ENCODE measurements at places on chromosomes 16 and 17.

DNA sequence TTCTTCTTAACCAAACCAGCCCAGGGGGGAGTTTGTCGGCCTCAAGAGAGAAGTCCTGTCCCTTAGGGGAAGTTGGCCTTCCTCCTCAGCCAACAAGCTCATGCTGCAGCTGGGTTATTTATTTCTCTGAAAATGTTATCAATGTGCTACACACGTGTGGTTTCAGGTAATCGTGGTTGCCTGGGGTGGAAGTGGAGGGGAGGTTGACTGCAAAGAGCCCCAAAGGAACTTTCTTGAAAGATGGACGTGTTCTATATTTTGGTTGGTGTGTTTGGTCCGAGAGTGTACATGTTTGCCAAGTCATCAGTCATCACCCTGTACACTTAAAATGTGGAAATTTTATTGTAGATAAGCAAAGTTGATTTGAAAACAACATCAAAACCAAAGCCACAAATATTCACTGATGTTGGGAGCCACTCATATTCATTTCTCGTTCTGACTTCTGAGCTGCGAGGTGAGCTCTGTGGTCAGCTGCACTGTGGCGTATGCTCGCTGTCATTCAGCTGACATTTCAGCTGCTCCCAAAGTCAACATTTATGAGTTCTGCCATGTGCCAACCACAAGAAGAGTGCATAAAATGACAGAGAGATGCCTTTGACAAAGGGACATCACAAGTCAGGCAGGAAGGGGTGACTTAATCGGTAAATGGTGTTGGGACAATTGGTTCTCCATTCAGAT lies 26.5 kb upstream of the ADGRG1 start:
- DNase-seq, result no peak

DNA sequence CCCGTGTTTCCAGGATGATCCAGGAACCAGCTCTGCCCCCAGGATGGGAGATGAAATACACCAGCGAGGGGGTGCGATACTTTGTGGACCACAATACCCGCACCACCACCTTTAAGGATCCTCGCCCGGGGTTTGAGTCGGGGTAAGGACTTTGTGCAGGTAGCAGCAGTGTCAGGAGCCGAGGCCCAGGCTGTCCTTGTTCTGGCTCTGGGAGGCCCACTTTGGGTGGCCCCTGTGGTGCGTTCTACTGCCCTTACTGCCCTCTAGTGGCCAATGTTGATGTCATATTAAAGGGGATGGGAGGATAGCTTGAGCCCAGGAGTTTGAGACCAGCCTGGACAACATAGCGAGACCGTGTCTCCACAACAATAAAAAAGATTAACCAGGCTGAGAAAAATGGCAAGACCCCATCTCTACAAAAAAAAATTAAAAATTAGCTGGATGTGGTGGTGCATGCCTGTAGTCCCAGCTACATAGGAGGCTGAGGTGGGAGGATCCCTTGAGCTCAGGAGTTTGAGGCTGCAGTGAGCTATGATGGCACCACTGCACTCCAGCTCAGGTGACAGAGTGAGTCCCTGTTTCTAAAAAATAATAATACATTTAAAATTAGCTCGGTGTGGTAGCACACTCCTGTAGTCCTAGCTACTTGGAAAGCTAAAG lies 20.9 kb upstream of the CLEC18A start:
- no peak for DNase-seq

DNA sequence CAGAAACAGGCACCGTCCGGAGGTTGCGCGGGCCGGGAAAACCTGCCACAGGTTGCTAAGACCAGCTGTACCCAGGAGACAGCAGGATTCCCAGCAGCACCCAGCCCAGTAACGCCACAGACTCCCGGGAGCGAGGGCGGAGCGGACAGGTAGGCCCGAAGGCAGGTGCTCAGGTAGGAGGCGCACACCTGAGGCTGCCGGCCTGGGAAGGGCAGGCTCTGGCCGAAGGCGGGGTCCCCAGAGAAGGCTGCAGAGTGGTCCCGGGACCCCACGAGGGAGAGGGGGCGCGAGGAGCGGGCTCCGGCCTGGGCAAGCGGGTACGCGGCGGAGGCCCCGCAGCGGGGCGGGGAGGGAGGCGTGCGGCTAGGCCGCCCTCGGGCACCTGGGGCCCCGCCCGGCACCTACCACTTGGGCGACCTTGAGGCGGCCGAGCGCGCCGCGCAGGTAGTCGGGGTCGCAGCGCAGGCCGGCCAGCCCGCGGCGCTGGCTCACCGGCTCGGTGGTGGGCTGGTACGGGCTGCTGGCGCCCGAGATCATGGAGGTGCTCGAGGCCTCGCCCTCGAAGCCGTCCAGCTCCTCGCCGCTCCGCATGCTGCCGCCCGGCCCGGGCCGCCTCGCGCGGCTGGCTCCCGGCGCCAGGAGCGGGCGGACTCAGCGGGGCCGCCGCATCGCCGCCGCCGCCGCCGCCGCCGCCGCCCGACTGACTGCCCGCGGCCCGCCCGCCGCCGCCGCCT lies 441 bp downstream of the CMTM4 start:
- DNase-seq, result no peak

- no peak for DNase-seq
Measured at GRCh38 chr16:74257061-74257460, 39.6 kb upstream of the PSMD7 start.

DNA sequence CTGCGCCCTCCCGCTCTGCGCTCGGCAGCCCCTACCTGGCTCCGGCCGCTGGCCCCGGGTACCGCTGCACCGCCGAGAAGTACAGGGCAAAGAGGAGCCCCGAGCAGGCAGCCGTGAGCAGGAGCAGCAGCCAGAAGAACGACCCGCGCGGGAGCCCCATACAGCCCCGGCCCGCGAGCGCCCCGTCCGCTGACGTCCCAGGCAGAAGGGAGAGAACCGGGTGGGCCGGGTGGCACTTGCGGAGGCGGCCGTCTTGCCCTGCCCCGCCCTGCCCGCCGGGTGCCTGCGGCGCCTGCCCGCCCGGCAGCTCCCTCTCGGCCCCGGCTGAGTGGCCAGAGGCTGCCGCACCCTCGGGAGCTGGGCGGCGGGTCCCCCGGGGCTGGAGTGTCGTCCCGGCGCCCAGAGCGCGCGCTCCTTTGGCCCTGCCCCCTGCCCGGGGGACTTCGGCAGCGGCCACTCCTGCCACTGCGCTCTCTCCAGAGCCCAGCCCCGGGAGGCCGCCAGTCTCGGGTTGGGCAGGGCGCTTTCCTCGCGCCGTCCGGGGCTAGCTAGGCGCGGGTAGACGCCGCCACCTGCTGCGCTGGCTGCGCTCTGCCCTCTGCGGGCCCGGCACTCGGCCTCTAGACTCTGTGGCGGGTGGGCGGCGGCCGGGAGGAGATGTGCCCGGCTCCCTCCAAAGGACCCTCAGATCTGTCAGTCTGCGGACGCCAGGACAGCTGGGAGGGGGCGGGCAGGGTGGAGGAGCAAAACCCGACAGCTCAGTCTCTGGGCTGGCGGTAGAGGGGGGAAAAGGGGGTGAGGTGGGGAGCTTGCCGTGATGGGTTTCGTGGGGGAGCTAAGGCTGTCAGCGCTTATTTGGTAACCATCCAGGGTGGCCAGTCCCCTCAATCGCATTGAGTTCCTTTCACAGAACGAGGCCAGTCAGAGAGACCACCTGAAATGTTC lies at the start of gene ST6GALNAC2:
Gene ST6GALNAC2, minus strand, starts transcription at position 212 of the 945 bp plus-strand sequence. Its CDS starts 52 bp downstream, at position 160.
- no peak for DNase-seq

GRCh38 chr17:64411999-64412771 lies 21.5 kb upstream of the PECAM1 start:
- DNase-seq, result no peak

- DNase-seq, result no peak
Measured at GRCh38 chr17:67377488-67378453, 690 bp downstream of the PITPNC1 start.

GRCh38 chr16:11079652-11080187 lies 135.4 kb downstream of the CLEC16A start:
- DNase-seq, result no peak

DNA sequence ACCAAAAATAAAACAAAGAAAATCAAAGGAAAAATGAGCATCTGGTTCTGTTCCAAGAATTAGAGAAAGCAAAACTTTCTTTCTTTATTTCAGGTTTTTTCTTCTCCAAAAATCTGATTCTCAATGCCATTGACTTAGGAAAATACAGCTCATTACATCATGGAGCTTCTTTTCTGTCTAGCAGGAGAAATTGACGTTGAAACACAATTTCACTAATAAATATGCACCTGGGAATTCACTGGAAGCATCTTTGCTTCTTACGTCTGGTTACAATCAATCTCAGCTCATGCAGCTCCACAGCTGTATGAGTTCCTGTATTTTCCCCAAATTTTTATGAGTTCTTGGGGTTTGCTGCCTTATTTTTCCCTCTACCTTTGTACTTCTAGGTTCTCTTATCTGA lies 1568.6 kb upstream of the GOT2 start:
- DNase-seq, result no peak

GRCh38 chr17:52756746-52757145 lies 598.2 kb upstream of the CA10 start:
- DNase-seq, result no peak

GRCh38 chr16:81902025-81902424 lies 109.2 kb downstream of the SDR42E1 start:
- no peak for DNase-seq

- no peak for DNase-seq
Measured at GRCh38 chr16:4327386-4328045, 11.6 kb downstream of the GLIS2 start.

- no peak for DNase-seq
Measured at GRCh38 chr16:29810699-29811169, 1.3 kb upstream of the PRRT2 start.

- DNase-seq, result no peak
Measured at GRCh38 chr16:4209666-4210065, 32.2 kb downstream of the SRL start.

DNA sequence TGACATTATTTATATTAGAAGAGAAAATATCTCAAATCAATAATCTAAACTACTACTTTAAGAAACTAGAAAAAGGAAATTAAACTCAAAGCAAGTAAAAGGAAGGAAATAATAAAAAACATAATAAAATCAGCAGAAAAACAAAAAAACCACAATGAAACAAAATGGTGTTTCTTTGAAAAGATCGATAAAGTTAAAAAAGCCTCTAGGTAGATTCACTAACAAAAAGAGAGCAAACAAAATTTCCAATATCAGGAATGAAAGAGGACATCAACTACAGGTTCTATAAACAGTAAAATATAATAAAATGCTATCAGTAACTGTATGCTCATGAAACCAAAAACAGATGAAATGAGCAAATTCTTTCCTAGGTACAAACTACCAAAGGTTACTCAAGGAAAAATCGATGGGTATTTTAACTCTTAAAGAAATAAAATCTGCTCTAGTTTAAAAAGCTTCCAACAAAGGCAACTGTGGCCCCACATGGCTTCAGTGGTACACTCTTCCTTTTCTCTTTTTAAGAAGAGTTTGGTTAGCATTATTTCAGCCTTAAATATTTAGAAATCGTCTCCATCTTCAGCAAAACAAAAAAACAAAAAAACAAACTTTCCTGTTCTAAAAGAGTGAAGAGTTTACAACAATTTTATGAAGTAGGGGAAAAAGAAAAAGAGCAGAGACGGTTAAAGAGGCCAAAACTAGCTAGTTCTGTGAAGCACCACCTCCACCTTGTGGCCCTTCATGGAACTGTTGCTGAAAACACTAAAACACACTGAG lies 102.2 kb downstream of the TRIM37 start:
- peak; percentile 18 for DNase-seq

GRCh38 chr17:13134076-13134475 lies 116.2 kb upstream of the ELAC2 start:
- DNase-seq, result no peak

DNA sequence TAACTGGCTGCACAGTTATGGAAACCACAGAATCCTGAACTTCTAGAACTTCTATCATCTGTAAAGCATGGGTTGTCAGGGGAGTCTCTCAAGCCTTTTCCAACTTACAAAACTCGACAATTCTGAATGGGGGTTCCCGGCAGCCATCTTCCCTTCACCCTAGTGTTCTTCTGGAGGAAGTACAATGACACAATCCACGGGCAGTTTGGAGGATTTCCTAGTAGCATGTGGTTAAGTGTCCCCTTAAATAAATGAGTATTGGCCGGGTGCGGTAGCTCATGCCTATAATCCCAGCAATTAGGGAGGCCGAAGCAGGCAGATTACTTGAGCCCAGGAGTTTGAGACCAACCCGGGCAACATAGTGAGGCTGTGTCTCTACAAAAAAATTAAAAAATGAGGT lies 2.1 kb downstream of the SLC16A6 start:
- DNase-seq, result no peak

- DNase-seq, result no peak
Measured at GRCh38 chr16:10539236-10539635, 41.2 kb downstream of the EMP2 start.

- no peak for DNase-seq
Measured at GRCh38 chr17:77460514-77461046, 319.8 kb downstream of the SEC14L1 start.

DNA sequence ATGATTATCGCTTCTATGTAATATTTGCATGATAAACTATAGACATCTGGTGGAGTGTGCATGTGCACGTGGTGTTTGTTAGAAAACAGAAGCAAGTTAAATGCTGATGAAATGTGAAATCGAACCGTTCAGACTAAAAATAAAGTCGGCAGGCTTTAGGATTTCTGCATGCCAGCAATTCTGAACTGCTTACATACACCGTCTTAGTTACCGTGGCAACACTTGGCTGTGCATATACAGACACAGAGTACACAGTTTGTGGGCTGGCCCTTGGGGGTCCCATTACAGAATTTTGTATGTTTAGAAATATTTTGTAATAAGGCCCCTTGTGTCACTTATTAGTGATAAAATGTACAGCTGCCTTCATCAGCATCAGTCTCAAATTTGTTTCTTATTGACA lies 605.5 kb downstream of the RBFOX1 start:
- peak; percentile 21 for DNase-seq

DNA sequence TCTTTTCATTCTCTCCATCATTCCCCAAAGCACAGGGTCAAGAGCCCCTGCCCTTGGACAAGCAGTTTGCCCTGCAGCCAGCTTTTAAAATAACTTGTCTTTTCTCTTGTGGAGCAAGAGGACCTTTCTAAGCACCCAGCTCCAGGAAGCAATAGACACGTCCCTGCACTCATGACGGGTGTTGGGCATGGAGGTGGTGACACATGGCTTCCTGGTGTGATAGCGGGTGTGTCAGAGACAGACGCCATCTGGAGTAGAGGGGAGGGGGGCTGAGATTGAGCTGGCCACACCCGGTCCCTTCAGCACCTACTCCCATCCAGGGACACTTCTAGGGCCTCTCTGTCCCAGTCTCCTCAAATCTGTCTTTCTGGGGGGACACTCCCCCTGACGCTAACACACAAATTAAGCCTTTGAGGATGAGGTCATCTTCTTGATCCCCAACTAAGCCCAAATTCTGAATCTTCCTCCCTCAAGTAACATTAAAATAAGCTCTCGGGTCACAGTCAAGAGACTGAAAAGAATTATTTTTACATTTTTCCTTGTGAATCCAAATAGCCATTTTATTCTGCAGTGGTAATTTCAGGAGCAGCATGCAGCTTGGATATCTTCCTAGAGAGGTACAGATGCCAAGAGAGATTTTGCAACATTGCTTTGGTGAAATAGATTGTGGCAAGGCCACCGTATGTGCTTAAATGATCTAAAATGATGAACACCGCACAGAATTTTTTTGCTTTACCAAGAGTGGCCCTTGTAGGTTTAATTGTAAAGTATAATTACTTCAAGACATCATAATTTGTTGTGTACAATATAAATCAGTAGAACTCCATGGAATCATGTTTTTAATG lies 216.6 kb upstream of the IRX3 start:
- no peak for DNase-seq

Measured in urinary bladder (tissue), 4 donors.